ENCODE measurements at places on chromosomes 1 and 21.
A peak's percentile ranks its signal among the peaks of the same experiment; 100 is the strongest.

GRCh38 chr1:89822999-89823628, 2.3 kb downstream of the LRRC8D start:
- DNase-seq: peak; percentile 75

DNA sequence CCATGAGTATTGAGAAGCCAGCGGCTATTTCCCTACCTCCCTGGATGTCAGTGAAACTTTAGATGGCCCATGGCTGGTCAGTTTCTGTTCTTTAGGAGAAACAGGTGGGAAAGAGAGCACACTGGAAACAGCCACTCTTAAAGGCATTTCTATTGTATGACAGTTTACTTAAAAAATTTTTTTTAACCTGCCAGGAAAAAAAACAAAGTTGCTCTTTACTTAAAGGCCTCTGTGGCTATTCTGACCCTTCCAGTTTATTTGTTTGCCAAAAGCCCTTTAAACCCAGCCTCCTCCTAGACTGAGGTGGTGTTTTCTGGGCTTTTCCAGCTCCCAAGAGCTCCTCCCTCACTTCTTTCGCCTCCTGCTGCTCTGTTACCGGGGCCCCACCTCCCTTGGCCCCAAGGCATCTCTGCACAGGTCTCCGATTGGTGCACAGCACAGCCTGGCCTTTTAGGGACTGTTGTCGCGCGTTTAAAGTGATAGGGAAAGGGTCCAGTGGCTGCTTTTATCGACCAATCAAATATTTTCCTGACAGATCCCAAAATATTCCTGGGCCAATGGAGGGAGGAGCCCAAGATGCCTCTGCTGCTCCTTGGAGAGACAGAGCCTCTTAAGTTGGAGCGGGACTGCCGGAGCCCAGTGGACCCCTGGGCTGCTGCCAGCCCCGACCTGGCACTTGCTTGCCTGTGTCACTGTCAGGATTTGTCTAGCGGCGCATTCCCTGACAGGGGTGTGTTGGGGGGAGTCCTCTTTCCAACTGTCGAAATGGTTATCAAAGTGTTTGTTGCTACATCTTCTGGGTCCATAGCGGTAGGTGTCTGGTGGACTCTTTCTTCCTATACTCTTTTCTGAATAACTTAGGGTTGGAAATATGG, at the start of gene SH3BGR:
SH3BGR (plus strand) TSS at position 639 of the 875 bp plus-strand sequence; CDS start at position 766, 127 bp downstream.
- DNase-seq: no peak

- DNase-seq: no peak
Observed at GRCh38 chr21:19993268-19993667, 1004.9 kb upstream of the NCAM2 start.

- peak; percentile 20 for DNase-seq
Observed at GRCh38 chr1:183030053-183030452, 6.8 kb downstream of the LAMC1 start.

GRCh38 chr1:185869590-185869989, 135.4 kb downstream of the HMCN1 start:
- no peak for DNase-seq

GRCh38 chr1:119380983-119381662, 12.5 kb downstream of the HAO2 start:
- DNase-seq: no peak

DNA sequence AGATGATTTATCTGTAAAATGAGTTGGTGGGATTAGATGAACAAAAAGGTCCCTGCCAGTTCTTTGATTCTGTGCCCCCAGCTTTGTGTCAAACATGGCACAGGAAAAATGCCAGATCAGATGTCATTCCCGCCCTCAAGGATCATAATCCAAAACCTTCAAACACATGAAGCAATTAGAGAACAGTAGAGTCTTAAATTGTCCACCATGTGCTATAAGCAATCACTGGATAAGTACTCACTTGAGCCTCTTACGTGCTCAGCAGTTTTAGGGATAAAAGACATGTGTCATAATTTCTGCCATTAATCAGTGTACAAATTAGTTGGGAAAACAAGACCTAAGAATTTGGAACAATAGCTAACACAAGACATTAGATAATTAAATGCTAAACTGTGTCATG, 15.4 kb upstream of the KIAA0040 start:
- no peak for DNase-seq

- no peak for DNase-seq
Observed at GRCh38 chr1:41803656-41804055, 115.1 kb downstream of the HIVEP3 start.

DNA sequence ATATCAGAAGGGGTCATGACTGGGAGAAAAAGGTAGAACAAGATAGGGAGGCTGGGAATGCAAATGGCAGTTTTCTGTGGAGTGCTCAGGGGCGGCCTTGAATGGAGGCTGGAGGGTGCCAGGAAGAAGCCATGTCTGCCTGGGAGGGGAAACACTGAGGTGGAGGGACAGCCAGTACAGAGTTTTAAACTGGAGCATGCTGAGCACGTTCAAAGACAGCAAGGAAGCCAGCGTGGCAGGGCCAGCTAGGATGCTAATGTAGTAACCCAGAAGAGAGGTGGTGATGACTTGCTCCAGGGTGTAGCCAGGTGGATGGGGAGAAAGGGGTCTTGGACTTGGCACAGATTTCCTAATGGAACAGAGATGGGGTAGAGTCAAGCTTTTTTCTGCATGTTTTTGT, 445.8 kb upstream of the VAMP3 start:
- DNase-seq: no peak

- peak; percentile 13 for DNase-seq
Observed at GRCh38 chr1:23804183-23804835, 3.8 kb upstream of the GALE start.

- no peak for DNase-seq
Observed at GRCh38 chr1:88680471-88680870, 3.6 kb upstream of the PKN2 start.

DNA sequence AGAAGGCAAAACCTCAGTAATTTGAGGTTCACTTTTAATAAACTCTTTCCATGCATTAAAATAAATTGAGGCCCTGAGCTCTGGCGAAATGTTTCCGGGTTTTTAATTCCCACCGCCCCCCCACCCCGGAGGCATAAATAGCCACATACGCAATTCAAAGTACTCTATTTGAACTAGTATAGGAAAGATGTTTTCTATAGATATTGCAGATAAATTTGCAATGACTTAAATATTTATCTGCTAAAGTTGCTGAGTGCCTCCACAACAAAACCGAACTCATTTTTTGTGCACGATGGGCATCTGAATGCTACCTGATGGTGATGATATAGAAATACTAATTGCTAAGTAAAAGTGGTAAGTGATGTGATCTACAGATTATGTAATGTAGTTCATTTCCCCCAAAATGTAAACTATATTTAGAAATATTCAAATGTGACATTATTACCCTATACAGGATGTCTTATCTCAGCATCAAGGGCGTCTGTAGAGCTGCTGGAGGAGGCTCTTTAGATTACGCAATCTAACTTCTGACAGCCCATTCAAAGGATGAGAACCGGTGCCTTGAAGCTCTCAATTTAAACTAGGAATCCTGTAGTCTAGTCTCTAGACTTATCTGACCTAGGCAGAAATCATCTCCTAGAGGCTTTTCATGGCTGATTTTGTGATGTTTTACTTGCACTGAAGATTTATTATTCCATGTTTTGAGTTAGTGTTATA, 8.5 kb downstream of the IRF2BP2 start:
- peak; percentile 77 for DNase-seq

GRCh38 chr1:155320252-155320651, 442 bp upstream of the RUSC1 start:
- no peak for DNase-seq

DNA sequence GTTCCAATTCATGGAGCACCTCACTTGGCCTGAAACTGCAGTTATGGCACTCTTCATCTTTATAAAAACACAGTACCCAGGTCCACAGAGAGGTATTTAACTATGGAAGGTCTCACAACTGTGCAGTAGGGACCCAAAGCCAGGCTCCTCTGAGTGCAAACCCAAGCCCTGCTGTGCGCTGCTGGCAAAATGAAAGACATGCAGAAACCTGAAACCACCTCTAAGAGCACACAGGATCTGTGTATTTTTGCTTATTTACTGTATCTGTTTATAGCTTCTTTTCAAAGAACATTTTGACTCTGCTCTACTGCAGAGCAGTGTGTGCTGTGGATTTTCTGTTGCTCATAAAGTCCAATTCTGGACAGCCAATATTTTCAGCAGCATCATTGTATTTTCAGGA, 166.6 kb downstream of the DSCAM start:
- DNase-seq: no peak

DNA sequence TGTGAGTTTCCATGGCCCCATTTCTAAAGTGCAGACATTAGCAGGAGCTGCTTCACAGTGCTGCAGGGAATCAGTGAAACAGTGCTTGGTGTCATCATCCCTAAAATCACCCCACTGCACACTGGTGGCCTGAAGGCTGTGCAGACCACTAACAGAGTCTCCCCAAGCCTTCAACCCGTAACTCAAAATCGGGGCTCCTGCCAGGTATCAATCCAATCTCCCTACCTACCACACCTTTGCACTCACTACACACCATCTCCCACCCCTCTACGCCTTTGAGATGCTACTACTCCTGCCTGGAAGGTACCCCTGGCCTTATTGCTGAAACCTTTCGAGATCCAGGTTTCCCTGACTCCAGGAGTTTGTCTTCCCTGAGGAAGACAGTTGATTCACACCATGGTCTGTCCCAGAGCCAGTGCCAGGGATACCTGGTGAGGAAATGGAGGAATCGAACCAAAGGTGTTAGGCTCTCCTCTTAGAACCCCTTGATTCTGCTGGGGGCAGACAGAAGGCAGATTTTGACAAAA, 25.5 kb downstream of the SLC2A1 start:
- no peak for DNase-seq

GRCh38 chr1:171113382-171113781, 22.7 kb downstream of the FMO3 start:
- no peak for DNase-seq

DNA sequence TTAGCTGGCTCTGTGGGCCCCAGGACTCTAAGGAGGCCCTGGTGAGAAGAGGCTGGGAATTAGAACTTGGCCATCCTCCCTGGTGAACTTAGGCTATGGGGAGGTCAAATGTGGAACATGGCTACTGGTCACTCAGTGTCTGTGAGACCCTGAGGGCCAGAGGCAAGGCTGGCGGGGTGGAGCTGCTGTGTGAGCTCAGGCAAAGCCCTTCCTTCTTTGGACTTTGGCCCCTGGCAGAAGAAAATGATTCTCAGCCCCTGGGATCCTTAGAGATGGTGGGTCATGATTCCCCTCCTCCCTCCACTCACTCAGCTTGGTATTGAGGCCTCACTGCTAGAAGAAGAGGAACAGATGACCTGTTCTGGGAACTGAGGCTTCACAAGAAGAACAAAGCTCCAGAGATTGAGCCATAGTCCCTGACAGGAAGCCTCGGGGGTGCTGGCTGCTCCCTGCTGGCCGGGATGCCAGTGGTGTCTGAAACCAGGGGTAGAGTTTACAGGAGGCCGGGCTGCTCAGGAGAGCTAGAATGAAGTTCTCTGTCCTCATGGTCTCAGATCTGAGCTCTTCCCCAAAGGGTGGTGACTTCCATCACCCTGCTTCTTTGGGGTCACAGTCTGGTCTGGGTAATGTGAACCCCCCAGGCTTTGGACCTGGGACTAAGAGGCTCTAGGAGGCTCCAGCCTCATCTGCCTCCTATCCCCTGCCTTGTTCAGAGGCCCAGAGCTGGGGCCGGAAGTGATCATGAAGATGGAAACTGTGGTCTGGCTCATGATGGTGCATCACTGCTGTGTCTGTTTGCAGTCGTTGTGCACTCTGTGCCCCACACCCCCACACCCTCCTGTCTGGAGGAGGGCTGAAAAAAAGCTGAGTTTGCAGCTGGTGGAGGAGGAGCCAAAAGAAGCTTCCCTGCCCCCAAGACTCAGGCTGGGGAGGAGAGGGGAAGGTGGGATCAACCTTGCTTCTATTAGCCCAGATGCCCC, 905 bp downstream of the BTBD19 start:
- peak; percentile 91 for DNase-seq

DNA sequence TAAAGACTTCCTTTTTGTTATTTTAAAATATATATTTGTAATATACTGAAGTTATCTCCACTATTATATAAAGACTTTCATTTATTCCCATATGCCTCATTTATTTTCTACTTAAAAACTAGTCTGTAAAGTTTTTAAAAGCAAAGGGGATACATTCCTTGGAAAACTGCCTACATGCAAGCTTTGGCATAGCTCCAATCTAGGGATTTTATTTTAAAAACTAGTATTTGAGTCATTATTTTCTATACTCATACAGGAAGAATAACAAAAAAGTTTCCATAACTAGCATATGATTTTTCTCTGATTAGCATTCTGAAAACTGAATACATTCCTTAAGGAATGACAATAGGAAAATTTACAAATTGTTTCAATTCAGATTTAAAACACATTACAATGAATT, 88.9 kb downstream of the COL24A1 start:
- no peak for DNase-seq

GRCh38 chr1:71668065-71668464, 587.2 kb upstream of the ZRANB2 start:
- no peak for DNase-seq

- no peak for DNase-seq
Observed at GRCh38 chr1:50783286-50783685, 176.8 kb downstream of the FAF1 start.

- no peak for DNase-seq
Observed at GRCh38 chr1:6384962-6385361, 8.6 kb downstream of the ACOT7 start.

DNA sequence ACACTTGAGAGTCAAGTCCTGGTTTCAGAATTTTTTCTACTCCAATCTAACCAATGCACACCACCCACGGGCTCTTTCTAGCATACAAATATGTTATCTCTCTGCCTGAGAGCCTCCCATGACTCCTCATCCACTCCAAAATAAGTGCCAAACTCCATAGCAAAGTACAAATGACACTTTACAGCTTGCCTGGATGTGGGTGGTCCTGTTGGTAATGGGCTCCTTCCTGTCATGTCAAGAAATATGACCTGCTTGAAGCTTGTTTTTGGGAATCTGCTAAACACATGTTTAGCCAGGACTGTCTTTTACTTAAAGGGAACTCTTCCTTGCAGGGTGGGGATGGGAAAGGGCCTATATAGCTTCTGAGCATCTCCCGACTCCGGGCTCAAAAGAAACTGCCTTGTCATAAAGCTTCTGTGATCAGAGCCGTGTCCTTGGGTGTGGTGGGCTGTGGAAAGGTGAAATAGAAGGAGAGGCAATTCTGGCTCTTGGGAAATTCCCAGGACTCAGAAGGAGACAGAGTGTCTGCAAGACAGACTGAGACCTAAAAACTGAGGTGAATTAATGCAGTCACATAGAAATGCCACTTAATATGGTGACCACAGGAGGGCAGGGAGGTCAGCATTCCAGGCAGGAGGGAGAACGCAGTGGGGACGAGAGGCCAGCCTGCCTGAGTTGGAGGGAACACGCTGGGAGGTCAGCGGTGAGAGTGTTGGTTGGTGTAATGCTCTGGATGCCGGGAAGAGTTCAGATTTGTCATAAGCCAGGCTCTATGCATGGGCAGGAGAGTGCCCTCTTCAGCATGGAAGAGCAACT, 6.1 kb upstream of the IGFN1 start:
- DNase-seq: no peak
